Kidney epithelial cell (primary cell): ENCODE measurements at places on chromosomes 2 and 18.

DNA sequence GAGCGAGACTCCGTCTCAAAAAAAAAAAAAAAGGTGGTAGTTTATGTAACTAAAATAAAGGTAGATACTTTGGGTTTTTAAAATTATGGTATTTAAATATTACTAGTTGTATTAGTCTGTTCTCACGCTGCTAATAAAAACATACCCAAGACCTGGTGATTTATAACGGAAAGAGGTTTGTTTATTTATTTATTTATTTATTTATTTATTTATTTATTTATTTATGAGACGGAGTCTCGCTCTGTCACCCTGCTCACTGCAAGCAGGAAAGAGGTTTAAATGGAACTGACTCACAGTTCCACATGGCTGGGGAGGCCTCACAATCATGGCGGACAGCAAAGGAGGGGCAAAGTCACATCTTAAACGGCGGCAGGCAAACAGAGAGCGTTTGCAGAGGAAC lies 196.0 kb downstream of the CALCRL start:
- DNase-seq: no peak

- DNase-seq: no peak
Observed at GRCh38 chr18:10949655-10950054, 199.7 kb downstream of the PIEZO2 start.

GRCh38 chr2:140759426-140760156 lies 1371.2 kb downstream of the LRP1B start:
- DNase-seq: no peak

- no peak for DNase-seq
Observed at GRCh38 chr2:127376257-127376656, 11.5 kb downstream of the MAP3K2 start.

GRCh38 chr2:109435901-109436598 lies 177.7 kb downstream of the SEPTIN10 start:
- DNase-seq: no peak

DNA sequence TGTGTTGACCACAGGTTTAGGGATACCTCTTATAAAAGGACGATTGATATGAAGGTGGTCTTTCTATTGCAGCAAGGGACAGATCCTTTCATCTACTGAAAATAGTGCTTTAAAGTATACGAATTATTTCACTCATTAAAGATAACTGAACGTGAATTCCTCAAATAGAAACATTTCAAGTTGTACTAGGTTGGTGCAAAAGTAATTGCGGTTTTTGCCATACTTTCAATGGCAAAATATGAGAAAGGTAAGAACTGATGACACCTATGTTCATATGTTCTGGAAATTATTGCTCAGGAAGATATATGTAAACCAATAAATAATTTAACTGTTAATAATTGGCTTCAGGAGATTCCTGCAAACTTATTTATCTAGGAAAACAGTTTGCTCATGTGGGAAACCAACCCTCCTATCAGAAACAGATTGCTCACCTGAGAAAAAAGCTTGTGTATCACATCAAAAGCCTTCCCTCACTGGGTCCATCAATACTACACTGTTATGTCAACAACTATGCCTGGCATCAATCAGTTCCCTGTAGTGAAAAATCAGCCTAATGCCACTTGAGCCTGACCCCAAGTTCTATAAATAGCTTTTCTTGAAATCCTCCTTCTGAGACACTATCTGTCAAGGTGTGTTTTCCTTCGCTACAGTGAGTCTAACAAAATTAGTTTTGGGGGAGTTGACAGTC lies 81.5 kb upstream of the ACSL3 start:
- no peak for DNase-seq

DNA sequence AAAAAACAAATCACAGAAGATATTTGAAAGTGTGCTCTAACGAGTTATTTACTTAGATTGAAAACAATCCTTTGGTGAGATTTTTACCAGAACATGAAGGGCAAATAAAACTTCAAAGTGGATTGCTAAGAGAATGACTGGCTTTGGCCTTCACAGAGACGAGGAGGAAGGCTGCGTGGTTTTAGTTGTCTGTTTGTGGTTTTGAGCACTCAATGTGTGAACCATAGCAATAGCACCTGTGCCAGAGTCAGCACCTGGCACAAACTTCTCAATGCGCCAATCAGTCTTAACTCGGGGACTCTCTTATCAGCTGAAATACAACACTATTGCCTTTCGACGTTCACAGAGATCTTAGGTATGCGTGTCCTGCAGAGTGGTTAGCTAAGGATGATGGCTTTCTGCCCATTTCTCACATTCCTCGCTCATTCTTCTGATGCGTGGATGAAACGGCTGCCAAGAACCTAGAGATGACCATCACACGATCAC lies 70.0 kb downstream of the MBP start:
- DNase-seq: no peak

GRCh38 chr18:6616981-6617380 lies 112.5 kb upstream of the ARHGAP28 start:
- DNase-seq: no peak

- DNase-seq: no peak
Observed at GRCh38 chr2:54983345-54984220, 66.7 kb downstream of the RTN4 start.
